ENCODE measurements at places on chromosomes 5 and 9.
A peak's percentile ranks its signal among the peaks of the same experiment; 100 is the strongest.

GRCh38 chr5:14851999-14852526 is 19.5 kb downstream of the ANKH start:
- DNase-seq = no peak

GRCh38 chr9:97954550-97954989 is 16.6 kb upstream of the HEMGN start:
- no peak for DNase-seq

DNA sequence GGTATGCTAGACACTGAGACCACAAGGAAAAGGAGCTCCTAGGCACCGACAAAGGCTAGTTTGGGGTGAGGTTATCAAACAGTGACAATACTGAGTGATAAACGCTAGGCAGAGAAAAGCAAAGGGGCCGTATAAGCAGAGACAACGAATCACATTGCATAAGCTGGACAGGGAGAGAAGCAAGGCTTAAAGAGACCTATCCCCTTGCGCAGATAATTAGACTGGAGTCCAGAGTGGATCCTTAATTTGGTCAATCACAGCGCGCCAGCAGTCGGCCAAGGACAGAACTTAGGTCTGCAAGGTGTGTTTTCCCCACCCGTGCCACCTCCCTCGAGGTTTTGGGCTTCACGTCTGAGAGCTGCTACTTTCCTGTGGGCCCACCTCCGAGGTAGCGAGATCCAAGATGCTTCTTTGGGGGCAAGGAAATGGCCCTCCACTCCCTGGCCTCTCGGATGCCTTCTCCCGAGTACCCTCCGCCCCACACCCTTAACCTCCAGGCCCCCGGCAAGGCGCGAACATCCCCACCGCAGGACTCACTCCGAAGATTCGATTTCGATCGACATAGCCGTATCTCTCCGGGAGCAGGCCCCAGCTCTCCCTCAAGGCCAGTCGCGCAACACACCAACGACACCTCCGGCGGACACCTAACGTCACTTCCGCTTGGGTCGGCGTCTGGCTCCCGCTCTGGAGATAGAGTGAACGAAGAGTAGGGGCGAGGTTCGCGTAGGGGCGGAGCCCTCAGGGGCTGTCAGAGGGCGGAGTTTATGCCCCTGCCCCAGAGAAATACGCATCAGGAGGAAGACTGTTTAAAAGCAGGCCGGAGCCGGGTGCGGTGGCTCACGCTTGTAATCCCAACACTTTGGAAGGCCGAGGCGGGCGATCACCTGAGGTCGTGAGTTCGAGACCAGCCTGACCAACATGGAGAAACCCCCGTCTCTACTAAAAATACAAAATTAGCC is at the start of gene SMU1:
Gene SMU1 (minus strand): TSS at position 629 of the 959 bp plus-strand sequence. CDS start 66 bp downstream, at position 563.
- DNase-seq = peak; percentile 88

DNA sequence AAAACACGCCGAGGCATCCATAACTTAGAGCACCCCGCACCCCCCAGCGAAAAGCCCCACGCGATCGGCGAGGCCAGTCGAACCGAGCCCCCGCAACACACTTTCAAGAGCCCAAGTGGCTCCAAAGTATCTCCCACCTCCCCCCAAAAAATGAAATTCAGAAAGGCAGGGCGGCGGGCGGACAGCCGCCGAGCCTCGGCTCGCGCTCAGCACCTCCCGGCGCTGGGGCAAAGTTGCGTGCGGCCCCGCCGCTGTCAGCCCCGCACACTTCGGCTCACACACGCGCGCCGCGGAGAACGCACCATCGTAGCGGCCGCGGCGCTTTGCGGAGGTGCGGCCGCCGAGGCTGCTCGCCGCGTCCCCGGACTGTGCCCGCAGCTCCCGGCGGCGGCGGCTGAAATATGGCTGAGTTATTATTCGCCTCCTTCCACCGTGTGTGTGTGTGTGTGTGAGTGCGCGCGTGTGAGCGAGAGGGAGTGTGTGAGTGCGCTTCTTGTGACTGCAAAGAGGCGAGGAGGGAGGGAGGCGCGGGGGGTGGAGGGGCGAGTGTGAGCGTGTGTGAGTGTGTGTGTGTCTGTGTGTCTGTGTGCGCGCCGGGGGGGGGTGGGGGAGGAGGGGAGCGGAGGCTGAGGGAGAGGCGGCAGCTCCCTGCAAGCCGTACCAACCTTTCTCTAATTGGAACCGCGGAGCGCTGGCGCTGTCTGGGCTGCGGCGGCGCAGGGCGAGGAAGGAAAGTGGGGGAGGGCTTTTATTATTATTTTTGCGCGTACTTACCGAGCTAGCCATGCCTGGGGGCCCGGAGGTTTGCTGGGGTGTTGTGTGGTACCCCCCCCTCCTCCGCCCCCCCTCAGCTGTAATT is 599 bp downstream of the MLLT3 start:
- DNase-seq = peak; percentile 76

GRCh38 chr9:137070906-137071275 is 534 bp upstream of the SAPCD2 start:
- peak; percentile 80 for DNase-seq

DNA sequence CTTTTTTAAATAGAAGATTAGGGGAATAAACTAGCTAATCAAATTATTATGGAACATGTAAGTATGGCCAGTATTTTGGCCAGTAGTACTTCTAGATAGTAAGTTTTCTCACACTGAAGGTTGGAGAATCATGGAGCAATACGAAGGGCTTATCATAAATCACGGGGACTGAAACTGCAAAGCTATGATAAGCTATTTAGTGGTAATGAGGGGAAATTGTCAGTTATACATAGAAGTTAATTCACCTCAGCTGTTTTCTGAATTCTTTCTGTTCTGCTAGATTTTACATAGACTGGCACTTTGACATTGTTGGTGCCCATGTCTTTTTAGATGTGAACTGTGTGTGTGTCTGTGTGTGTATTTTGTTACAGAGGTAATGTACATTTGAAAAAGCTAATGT is 34.5 kb upstream of the FAM151B start:
- DNase-seq = no peak

DNA sequence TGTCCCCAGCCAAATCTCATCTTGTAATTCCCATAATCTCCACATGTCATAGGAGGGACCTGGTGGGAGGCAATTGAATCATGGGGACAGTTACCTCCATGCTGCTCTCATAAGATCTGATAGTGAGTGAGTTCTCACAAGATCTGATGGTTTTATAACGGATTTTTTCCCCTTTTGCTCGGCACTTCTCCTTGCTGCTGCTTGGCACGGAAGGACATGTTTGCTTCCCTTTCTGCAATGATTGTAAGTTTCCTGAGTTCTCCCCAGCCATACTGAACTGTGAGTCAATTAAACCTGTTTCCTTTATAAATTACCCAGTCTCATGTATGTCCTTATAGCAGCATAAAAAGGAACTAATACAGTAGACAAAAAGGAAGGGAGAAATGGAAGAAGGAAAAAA is 76.7 kb upstream of the CCNG1 start:
- no peak for DNase-seq

DNA sequence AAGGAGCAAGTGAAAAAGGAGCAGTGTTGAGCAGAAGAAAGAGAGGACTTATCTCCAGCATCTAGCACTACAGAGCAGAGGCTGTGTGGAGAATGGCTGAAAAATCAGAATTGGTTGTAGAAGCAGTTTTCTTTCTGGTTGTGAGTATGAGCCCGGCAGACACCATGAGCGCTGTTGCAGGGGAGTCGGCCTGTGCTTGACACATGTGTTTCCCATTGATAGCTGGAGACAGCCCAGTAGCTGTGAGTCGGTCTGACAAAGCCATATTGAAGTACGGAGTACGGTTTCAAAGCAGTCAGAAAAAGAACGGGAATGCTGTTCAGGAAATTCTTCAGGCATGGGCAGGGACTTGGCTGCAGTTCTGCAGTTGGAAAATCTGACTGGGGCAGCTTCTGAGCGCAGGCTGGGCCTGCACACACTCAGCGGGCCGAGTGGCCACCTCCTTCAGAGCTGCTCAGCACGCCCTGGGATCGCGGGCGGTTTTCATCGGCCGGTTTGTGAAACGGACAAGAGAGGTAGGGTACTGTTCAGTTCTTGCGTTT is at the start of gene SGCD:
Gene SGCD (plus strand): TSS at position 447 of the 542 bp plus-strand sequence.
- DNase-seq = peak; percentile 6

- DNase-seq = no peak
These were observed 293.8 kb downstream of the CWC27 start for GRCh38 chr5:65062469-65063083.

DNA sequence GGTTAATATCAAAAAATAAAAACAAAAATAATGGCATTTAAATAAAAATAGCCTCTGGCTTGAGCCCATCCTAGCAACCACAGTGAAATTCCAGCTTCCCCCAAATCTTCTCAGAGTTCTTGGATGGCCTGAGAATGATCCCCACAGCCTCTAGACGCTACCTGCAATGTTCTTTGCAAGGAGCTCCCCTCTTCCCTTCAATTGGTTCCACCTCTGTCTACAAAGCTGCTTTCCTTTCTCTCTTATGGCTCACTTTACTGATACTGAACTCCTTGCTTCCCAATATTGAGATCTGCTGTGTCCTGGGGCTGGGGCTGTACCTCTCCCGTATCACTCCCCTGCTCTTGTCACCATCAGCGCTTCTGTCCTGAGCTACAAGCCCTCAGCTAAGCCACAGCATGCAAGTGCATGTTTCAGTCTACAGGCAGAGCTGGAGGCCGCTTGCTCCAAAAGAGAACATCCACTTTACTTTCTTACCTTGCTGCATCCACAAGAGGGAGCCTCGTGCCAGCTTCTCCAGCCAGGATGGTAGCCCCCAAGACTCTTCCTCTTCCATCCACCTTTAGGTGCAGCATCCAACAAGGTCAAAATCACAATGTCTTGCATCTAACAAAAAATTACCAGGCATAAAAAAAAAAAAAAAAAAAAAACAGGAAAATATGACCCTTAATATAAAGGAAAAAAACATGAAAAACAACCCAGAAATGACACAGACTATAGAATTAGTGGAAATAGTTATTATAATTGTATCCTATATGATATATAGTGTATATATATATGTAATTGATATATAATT is 57.4 kb upstream of the PRSS3 start:
- no peak for DNase-seq

DNA sequence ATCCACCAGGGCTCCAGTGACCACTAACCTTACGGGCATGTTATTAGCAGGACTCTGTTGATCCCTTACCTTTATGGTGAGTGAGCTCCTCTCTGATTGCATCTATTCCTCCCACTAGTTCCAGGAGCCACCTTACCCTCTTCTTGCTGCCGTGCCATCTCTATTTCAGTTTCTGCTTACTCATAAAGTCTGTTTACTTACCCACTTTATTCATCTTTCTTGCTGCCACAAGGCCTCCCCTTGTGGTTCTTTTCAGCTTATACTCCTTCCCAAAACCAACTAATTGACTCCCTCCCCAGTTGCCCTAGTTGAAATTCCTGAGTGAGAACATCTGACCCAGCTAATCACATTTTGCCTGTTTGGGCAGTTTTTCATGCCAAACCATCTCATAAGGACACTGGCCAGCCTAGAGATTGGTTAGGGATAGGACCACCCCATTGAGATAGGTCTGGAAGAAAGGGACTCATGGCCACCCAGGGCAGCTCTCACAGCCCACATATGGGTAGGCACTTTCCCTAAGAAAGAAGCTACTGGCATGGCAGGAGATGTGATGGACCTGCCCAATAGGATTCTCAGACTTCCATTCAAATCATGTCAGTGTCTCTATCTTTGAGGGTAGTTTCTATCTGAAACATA is 412.7 kb downstream of the EFNA5 start:
- DNase-seq = no peak

Measured in amygdala (tissue), 56 donors.